ENCODE measurements at places on chromosomes 13 and 19. TPM values are rescaled to one million over a fixed set of nuclear protein-coding genes. Genes with fewer than 3 reads are reported as not detected.

DNA sequence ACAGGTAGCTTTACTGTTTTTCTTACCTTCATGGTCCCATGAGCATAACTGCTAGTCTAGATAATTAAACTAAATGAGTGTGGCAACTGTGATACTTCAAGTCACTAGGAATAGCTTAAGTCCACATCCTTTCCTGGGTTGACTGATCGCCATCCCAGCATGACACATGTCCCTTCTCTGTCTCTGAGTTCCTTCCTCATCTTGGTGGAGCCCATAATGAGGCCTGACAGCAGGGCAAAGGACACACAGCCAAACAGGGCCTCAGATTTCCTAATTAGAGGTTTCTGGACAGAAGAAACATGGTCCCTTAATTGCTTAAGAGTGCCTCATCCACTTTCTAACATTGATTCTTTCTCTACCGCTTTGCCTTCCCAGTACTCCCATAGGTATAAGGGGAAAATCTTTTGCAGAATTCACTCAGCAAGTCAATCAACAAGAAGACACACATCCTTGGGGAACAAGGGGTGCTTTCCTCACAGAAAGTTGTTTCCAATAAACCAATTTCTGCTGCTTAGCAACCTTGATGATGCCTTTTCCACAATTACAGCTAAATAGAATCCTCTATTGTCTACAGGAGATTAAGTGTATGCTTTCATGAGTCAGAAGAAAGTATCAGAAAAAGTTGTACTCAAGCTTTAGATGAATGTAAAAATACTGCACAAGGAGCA lies 208.3 kb upstream of the SERP2 start:
- DNase-seq: no peak

GRCh38 chr19:38702278-38702677 lies 42.0 kb downstream of the CAPN12 start:
- no peak for DNase-seq

DNA sequence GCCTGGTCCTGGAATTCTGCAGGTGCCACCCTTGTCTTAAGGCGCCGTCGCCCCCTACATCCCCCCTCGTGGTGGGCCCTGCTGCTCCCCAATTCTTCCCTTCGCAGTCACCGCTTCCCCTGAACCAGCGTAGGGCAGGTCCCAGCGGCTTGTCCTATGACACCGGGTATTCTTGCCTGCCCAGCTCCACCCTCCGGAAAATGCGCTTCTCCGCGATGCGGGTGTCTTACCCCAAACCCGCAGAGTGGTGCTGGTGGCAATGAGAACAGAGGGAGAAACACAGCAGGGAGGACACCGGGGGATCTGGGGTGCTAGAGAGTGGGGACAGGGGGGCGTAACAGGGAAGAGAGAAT lies 9.0 kb downstream of the ZNF808 start:
- DNase-seq: no peak

GRCh38 chr19:13633109-13633508 lies 126.8 kb upstream of the CACNA1A start:
- DNase-seq: no peak

GRCh38 chr13:100835695-100836094 lies 161.1 kb upstream of the TMTC4 start:
- no peak for DNase-seq

DNA sequence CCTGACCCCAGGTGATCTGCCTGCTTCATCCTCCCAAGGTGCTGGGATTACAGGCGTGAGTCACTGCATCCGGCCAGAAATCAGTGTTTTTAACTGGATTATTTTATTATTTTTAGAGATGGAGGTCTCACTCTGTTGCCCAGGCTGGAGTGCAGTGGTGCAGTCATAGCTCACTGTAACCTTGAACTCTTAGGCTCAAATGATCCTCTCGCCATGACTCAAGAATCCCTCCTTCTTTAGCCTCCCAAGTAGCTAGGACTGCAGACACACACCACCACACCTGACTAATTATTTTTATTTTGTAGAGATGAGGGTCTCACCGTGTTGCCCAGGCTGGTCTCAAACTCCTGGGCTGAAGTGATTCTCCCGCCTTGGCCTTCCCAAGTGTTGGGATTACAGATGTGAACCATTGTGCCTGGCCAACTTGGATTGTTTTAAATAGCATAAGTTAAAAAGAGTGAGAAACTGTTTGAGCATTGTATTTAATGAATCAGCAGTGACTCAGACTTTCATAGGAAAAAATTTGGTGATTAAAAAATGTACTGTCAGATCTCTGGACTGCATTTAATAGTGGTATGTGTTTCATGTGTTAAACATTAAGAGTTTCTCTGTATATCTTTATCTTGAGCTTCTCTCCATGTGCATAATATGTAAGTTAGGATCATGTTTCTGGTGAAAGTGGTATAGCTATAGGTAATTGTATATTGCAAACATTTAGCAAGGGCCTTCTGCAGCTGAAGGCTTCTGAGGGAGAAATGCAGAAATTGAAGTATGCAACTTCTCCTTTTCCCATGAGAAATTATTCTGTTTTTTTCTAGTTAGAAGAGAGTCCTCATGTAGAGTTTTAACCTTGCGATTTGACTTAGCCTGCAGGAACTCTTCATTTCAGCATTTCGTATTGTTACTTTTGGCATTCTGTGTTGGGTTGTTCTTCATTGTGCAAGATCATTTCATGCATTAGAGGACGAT lies 121.2 kb downstream of the PCCA start:
- DNase-seq: no peak

DNA sequence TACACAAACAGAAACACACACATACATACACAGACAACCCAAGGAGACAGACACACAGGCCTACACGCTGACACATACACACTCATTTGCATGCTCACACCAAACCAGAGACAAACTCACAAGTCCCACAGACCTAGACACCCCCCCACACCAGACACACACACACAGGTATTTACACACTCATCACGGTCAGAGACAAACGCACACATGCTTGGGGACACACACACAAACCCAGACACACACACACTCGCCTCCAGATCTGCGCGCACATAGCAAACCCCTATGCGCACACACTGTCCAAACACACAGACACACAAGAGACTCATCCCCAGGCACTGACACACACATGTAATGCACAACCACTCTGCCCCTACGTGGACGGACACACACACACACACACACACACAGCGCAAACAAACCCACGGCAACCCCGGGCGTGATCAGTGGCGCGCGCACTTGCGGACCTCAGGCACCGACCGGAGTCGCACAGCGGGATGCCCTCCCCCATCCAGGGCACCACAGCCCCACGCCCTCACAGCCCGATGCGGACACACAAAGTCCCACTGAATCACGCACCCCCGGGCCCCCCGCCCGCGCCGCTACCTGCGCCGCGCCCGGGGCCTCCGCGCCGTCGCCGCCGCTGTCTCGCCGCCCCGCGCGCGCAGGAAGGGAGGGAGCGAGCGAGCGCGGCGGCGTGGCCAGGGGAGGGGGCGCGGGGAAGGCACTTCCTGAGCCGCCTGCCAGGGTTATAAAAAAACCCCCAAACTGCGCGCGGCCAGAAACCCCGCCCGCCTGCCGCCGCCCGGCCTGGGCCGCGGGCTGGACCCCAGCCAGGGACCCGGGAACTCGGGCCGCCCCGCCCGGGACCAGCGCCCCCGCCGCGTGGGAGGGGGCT lies at the start of gene ADAMTS10:
Gene ADAMTS10 (minus strand): TSS at position 675 of the 895 bp plus-strand sequence. CDS start 5,005 bp downstream, outside the sequence.
- DNase-seq: peak; percentile 62

- no peak for DNase-seq
Measured at GRCh38 chr13:111920932-111921705, 145.8 kb upstream of the SOX1 start.

DNA sequence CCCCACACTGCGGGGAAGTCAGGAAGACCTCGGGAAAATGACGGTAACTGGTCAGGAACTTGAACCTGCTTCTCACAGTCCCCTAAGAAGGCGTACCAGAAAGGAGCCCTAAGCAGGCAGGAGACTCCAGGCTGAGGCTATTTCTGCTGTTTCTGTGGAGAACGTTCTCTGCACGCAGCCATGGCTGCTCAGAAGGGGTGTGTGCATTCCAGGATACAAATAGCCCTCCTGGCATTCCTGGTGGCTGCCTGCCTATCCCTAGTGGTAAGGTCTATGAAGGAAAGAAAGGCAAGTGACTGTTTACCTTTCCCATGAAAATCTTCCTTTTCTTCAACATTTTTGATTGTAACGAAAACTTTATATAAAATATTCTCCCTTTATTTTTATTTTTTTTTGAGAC lies 2.5 kb downstream of the SGCG start:
- DNase-seq: no peak

- DNase-seq: no peak
Measured at GRCh38 chr19:3338541-3339181, 27.7 kb upstream of the NFIC start.

DNA sequence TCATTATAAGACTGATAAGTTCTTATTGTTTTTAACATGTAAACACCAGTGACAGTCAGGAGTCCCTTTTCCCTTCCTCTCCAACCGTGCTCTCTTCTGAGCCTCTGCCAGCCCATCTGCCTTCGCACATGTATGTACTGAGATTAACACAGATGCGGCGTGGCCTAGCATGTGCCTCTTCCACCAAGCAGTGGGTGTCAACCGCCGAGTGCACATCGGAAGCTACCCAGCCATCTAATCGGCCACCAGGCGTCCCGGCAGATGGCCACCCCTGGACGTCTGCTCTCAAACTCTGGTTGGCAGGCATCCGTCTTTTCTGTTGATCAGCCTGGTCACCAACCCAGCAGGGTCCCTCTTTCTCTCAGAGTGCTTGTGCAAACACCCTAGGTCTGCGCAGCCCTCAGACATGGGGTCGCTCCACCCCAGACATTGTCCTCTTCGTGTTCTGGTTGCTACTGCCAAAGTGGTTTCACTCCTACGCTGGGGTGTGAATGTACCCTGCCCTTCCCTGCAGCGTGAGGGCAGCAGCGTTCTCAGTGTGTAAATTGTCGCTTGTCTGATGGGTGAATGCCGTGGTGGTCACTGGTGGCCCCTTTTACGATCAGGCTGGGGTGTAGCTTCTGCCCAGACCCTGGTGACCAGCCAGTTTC lies 57.7 kb upstream of the LDLR start:
- no peak for DNase-seq

- peak; percentile 18 for DNase-seq
Measured at GRCh38 chr13:32585550-32586079, 637 bp upstream of the PDS5B start.

ANKRD24 gene
- 1.1 TPM for polyA plus RNA-seq

ZNF99 gene
- polyA plus RNA-seq: under 0.01 TPM

ZNF726 gene
- 1.7 TPM for polyA plus RNA-seq

THSD1 gene
- 0.95 TPM for polyA plus RNA-seq

ZNF135 gene
- polyA plus RNA-seq: 5.4 TPM

WTIP gene
- polyA plus RNA-seq: 2.2 TPM

PGLYRP2 gene
- polyA plus RNA-seq: not detected

NKPD1 gene
- 0.13 TPM for polyA plus RNA-seq

SPACA6 gene
- polyA plus RNA-seq: 291 TPM

IER2 gene
- polyA plus RNA-seq: 120 TPM

Data from adrenal gland (tissue), 19 donors.